Left lung (tissue), 14 donors: ENCODE measurements at places on chromosomes 7 and 10.
A peak's percentile ranks its signal among the peaks of the same experiment; 100 is the strongest.

DNA sequence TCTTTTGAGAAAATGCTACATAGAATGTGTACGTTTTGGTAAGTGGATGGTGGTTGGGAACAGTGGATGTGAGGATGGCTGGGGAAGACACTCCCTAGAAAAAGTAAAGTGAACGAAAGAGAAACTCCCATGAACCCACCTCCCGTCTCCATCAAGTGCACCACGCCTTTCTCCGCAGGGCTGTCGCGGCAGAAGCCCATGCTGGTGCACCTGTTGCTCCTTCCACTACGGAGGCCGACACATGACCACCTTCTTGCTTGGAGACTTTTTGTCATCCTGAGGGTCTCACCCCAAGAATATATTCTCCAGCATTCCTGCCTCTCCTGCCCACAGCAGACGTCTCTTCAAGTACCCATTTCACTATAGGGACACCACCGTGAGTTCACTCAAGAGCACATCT is 630.4 kb upstream of the PFKP start:
- DNase-seq, result no peak

DNA sequence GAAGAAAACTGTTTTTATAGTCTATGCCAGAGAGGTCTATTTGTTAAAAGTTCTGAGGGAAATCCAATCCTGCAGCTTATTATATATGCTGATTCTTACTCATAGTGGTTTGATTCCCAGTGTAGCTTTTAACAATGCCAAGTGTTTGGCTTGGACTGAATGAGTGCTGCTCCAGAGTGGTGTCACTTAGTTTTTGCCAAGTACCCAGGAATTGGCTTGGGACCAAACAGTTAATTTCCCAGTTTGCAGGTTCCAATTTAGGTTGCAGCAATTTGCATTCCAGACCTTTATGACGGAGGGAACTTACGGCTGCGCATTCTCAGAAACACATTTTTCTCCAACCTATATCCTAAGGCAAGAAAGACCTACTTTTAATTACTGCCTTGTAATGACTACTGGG is 32.4 kb downstream of the NSUN6 start:
- DNase-seq, result peak; percentile 20

GRCh38 chr10:73576178-73576889 is 14.8 kb downstream of the USP54 start:
- DNase-seq, result peak; percentile 77

GRCh38 chr10:109895848-109896247 is 27.5 kb downstream of the XPNPEP1 start:
- no peak for DNase-seq

GRCh38 chr7:138843632-138844580 is 45.9 kb upstream of the ATP6V0A4 start:
- no peak for DNase-seq

- DNase-seq, result no peak
Measured at GRCh38 chr7:65453341-65454030, 79.8 kb downstream of the ZNF92 start.
